ENCODE measurements at places on chromosomes 6 and 20.

GRCh38 chr6:31791324-31792089 is 4.0 kb downstream of the VARS1 start:
- DNase-seq: peak; percentile 66

DNA sequence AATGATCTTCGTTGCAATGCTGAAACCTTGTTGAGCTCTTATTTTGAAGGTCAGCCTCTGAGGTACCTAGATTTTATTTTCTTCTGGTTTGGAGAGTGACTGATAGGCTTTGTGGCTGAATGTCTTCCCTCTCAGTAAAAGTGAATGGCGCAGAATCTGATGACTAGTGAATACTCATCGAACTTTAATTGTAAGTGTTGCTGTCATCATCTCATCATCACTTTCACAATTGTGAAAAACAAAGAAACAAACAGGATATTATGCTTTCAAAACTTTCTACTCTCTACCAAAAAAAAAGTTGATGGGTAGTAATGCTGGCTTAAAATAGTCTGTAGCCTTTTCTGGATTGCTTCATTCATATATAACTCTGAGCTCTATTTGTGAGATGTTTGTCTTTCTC is 239.5 kb upstream of the RAB32 start:
- no peak for DNase-seq

DNA sequence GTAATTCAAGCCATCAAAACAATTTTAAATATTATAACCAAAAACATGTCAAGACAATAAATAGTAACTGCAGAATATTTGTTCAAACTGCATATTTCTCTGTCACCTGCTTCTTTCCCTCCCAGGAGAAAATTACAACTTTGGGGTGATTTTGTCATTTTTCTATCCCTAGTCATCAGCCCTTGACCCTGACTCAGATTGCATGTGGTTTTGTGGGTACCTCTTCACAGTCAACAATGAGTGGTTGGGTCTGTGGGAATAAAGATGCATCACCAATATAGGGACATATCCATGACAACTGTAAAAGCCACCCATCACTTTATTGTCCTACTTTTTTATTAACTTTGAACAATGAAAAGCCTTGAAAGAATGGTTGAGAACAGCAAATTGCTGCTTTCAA is 7.3 kb downstream of the COL10A1 start:
- no peak for DNase-seq

- peak; percentile 96 for DNase-seq
Measured at GRCh38 chr6:42890311-42891198, 11.1 kb downstream of the RPL7L1 start.

GRCh38 chr20:5895626-5896025 is 54.7 kb downstream of the TRMT6 start:
- DNase-seq: no peak
